ENCODE measurements at places on chromosomes 7 and 10. TPM values are rescaled to one million over a fixed set of nuclear protein-coding genes. Genes with fewer than 3 reads are reported as not detected.

Gene SERPINE1
- 693 TPM for total RNA-seq

Gene PLEKHS1
- total RNA-seq: 0.29 TPM

Gene LDB3
- total RNA-seq: 132 TPM

Gene POLD2
- total RNA-seq: 53.4 TPM

Gene GRM3
- total RNA-seq: not detected

Gene IL6
- 112 TPM for total RNA-seq

Gene TEX47
- total RNA-seq: not detected
